Activated CD8-positive, alpha-beta memory T cell treated with anti-CD3 and anti-CD28 coated beads for 1 hour (primary cell): ENCODE measurements at places on chromosomes 1 and 21.

DNA sequence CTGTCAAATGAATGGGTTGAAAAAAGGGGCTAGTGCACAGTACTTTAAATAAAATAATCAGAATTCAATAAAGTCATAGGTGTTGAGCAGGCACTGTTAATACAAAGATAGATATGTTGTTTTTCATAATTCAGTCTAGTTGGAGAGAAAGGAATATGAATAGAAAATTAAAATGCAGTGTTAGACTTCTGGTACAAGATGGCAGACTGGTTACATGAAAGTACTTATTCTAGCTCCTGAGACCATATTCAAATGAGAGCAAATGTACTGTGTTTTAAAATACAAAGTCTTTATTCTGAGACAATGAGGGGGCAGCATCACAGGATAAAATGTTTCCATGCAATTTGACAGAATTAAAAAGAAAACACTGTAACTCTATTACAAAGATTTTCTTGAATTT is 542.1 kb downstream of the COL11A1 start:
- DNase-seq: no peak

- DNase-seq: no peak
Measured at GRCh38 chr1:39474810-39475209, 16.6 kb upstream of the BMP8A start.

DNA sequence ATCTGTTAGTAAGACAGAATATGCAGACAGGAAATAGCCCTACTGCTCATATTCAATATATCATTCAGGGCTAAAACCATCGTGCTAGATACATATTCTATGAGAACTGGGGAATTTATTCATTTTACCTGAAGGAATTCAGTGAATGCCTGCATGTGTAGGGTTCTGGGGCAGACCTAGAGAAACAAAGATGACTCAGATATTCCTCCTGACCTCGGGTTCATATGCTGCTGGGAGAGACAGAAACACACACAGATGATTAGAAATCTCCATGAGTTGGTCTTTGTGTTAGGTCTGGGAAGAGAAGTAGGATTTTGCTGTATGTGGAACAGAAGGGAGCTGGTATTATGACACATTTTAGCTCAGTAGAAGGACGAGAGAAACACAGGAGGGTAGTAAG is 176.5 kb upstream of the ST6GALNAC5 start:
- no peak for DNase-seq

GRCh38 chr1:6596351-6596750 is 6.3 kb downstream of the KLHL21 start:
- no peak for DNase-seq

- no peak for DNase-seq
Measured at GRCh38 chr21:42627527-42628289, 25.7 kb upstream of the PDE9A start.

DNA sequence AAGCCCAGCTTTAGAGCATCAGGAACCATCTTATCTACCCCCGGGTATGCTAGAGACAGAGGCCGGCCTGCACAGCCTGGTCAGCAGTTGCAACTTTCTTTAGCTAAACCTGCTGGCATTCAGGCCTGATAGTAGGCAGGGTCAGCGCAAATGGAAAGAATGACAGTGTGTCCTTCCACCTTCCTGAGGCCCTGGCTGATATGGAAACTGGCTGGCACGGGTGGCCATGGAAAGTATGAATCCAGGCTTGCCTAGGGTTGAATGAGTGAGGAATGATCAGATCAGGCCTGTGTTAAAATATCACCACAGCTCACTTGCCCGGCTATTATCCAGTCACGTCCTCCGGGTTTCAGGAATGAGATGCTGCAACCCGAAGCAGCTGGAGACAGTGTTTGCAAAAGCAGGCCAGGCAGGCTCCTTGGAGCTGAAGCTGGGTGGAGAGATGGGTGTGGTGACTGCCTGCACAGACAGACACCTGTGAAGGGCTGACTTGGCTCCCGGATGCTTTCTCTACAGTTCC is 34.7 kb downstream of the RCAN1 start:
- no peak for DNase-seq

- DNase-seq: no peak
Measured at GRCh38 chr1:147762233-147763024, 2.0 kb upstream of the GJA5 start.

DNA sequence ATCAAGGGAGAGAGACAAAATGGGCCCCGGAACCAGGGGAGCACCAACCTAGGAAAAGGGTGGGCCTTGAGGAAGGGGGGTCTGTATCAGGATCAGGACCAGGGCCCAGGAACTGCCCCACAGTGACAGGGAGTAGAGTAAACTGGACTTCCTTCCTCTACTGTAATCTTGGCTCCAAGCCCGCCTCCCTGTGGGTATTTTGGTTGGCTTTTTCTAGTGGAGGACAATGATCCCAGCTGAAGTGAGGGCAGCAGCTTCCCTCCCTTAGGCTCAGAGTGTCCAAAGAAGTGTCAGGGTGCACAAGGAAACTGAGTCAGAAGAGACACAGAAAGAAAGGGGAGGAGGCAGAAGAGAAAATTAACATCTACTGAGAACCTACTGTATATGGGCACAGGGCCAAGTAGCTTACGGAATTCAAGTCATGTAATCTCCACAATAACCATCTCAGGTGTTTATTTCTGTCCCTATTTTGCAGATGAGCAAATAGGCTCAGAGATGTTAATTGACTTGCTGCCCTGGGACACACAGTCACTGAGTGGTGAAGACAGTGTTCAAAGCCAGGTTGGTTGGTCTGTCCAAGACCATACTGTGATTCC is 4.8 kb downstream of the UBQLN4 start:
- no peak for DNase-seq

DNA sequence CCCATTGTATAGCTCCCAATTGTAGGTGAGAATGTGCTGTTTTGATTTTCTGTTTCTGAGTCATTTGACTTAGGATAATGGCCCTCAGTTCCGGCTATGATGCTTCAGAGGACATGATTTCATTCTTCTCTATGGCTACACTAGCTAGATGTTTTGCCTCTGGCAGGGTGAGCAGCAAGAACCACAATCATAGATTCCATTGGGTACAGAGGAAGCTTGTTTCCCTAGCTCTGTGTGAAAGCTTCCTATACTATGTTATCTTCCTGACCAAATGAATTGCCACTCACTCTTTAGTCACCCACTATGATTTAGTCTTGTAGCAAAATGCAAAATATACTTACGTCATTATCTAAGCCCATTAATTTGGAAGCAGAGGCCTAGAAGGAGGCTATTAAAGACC is 616.3 kb downstream of the PLA2G4A start:
- no peak for DNase-seq

GRCh38 chr1:110440877-110441276 is 10.1 kb upstream of the PROK1 start:
- DNase-seq: no peak

GRCh38 chr1:228781161-228781808 is 46.0 kb downstream of the RHOU start:
- DNase-seq: no peak

DNA sequence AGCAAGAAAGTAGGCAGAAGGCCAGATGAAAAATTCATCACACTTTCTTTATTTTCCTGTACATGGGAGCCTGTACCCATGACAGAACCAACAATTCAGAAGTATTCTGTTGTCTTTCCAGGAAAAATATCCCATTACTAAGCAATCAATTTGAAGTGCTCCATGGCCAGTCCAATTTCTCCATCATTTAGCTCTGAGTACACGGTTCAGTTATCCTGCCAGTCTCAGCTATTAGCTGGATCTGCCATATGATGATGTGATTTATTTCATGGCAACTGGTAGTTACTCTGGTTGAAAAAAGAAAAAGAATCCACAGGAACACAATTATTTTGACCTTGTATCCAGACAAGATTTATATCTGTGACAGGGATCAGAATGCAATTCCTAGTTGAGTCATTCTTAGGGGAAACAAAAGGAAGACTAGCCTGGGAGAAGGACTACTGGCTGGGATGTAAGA is 70.6 kb upstream of the GORAB start:
- no peak for DNase-seq

DNA sequence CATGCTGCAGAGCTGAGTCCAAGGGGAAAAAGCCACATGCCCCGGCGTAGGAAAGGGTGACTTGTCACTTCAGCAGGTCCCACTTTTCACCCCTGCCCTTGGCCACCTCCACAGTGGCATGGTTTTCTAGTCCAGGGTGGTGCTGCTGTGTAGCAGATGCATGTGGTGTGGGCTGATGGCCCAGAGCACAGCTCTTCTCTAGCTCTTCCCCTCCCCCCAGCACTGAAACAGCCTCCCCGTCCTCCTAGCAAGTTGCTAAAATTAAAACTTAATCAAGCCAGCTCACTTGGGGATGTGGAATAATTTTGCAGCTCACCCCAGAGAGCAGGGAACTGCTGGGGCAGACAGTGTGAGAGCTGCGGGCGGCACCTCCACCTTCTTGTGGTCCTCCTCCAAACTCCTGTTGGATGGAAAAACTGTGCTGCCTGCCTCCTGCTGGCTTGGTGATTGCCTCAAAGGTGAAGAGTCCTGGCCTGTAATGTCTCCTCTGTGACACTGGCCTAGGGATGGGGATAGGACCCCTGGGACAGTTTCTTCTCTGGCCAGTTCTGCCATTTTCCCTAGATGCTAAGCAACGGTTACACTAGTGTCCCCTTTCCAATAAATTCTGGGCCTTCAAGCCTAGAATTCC is 91.6 kb downstream of the RNF220 start:
- no peak for DNase-seq

GRCh38 chr1:62601457-62601856 is 4.1 kb downstream of the ANGPTL3 start:
- DNase-seq: no peak

- no peak for DNase-seq
Measured at GRCh38 chr1:147470079-147470478, 71.2 kb upstream of the BCL9 start.

- no peak for DNase-seq
Measured at GRCh38 chr1:197614916-197615692, 160.2 kb downstream of the DENND1B start.

DNA sequence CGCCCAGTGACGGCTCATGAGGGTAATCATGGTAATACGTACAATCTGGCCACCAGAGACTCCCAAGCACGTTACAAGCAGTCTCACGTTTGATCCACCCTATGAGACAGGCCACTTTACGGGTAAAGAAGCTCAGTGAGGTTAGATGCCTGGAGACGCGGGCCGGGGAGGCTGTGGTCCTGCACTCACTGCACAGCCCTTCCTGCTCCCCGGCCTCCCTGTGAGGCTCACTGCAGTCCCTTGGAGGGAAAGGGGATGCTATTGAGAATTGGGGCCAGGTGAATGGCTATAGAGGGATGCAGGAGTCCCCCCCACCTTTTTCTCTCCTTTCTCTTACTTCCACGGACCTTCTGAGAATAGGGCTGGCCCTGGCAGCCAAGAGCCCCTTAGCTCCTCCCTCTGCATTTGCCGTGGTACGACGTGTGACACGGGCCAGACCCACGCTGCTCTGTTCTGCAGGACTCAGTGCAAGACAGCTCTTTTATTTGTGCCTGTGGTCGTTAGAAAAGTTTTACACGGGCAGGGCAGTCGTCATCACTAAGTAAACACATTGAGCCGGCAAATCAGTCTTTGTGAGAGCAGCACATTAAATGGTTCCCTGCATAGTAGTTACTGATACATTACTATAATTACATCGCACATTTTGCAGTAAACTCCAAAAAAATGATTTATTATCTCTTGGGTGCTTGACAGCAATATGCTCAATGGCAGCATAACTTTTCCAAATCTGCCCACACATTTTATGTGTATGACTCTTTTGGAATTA is 18.8 kb downstream of the KIF26B start:
- DNase-seq: no peak

DNA sequence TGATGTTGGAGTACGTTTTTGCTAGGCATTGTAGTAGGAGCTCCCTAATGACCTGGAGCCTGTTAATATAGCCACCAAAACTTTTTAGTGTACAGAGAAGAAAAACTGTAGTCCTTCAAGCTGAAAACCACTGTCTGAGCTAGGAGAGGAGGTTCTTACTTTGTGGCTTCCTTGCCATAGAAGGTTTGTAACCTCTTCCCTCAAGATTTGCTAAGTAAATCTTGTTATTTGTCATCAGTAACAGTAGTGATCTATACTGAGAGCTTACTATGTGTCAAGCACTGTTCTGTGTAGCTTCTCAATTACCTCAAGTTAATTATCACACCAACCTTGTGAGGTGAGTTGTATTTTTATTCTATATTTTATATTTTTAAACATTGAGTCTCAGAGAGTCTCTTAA is 21.2 kb upstream of the LRRC8C start:
- DNase-seq: no peak

- no peak for DNase-seq
Measured at GRCh38 chr1:238722812-238723211, 663.6 kb upstream of the CHRM3 start.

DNA sequence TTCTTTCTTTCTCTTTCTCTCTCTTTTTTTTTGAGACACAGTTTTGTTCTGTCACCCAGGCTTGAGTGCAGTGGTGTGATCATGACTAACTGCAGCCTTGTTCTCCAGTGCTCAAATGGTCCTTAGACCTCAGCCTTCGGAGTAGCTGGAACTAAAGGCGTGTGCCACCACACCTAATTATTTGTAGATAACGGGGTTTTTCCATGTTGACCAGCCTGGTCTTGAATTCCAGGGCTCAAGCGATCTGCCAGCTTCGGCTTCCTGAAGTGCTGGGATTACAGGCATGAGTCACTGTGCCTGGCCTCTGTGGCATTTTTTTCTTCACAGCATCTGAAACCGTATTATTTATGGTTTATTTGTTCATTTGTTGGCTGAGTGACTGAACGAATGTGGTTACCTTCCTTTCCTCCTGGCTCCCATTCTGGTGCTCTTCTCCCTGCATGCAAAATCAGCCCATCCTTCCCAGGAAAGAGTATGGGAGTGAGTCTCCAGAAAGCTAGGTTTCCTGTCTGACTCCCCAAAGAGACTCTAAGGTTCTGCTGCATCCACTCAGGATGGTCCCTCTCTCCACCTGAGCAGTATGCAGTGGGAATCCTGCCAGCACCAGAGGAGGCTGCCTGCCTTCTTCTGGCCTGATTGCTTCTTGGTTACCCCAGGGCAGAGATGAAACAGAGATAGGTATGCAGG is 155.0 kb upstream of the BEND5 start:
- DNase-seq: no peak

- no peak for DNase-seq
Measured at GRCh38 chr1:176733661-176734060, 270.7 kb downstream of the PAPPA2 start.

DNA sequence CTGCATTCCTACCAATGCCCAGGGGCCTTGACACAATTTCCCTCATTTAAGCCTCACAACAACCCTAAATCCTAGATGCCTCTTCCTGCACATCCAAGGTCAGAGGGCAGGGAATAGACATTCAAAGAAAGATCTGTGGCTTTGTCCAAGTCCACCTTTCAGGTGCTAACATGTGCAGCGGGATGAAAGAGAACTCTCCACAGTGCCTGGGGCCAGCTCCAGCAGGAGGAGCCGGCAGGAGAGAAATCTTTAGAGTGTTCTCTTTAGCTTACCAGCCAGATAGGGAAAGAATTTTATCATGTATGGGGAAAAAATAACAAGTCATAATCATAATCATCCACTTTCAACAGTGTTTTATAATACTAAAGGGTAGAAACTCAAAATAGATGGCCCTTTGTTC is 319.7 kb downstream of the MATN1 start:
- no peak for DNase-seq
